ENCODE measurements at places on chromosomes 7 and 10.
A peak's percentile ranks its signal among the peaks of the same experiment; 100 is the strongest.

DNA sequence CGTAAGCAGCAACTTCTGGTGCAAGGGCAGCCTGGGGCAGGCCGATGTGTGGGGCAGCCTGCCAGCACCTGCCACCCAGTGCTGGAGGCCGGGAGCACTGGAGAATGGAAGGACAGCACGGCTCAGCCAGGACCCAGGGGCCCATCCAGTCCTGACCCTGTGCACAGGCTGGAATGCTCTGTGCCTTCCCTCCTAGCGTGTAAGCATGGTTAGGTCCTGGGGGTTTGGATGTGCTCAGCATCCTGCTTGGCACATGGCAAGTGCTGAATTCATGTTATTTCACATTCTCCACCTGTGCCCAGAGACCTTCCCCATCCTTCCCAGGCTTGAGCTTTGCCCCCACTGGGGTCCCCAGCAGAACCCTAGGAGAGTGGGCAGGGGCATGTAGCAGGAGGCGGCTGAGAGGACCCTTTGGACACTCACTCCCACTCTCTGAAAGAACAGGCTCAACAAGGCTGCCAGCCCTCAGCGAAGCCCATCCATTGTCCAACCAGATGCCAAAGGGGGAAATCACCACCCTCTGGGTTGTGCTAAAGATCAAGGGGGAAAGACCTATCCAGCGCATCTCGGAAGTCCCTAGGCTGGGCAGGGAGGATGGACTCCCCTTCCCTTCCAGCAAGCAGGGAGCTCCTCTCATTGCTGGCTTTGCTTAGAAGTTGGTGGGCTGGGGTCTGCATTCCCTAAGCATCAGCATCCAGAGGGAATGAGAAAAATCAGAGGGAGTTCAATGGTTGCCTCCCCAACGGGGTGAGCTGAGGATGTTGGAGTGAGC lies 29.7 kb downstream of the ANXA8 start:
- no peak for DNase-seq

- no peak for DNase-seq
Observed at GRCh38 chr10:70418229-70418628, 14.3 kb downstream of the EIF4EBP2 start.

DNA sequence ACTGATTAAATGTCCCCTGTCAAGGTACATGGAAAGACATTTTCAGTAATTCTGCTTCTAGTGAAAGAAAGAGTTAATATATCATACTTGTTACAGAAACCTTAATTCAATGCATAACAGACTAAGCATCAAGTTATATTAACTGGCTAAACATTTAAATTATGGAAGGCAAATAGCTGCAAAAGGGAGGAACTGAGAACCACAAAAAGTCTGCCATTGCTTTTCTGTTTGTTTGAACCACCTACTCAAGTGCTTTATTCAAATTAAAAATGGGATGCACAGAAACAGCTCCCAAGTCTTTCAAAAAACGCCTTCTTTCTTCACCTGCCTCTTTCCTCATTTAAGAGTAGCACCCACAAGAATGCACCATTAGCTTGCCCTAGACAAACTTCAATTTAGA lies 271.9 kb downstream of the RNLS start:
- no peak for DNase-seq

DNA sequence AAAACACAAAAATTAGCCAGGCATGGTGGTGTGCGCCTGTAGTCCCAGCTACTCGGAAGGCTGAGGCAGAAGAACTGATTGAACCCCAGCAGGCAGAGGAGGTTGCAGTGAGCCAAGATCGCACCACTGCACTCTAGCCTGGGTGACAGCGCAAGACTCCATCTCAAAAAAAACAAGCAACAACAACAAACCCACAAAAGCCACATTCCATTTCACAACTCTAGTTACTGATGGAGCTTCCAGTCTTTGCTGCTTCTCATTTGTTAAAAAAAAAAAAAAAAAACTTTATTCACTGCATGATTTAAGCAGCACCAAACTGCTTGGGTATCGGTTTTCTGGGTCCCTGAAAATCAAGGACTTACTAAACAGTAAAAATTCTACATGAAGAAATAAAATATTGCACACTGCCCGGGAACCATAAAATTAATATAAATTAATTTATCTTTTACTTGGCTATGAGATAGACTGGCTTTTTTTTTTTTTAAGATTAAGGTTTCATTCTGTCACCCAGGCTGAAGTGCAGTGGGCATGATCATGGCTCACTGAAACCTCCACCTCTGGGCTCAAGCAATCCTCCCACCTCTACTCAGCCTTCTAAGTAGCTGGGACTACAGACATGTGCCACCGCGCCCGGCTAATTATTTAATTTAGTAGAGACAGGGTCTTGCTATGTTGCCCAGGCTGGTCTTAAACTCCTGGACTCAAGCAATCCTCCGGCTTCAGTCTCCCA lies 42.0 kb downstream of the SRPK2 start:
- DNase-seq: no peak

DNA sequence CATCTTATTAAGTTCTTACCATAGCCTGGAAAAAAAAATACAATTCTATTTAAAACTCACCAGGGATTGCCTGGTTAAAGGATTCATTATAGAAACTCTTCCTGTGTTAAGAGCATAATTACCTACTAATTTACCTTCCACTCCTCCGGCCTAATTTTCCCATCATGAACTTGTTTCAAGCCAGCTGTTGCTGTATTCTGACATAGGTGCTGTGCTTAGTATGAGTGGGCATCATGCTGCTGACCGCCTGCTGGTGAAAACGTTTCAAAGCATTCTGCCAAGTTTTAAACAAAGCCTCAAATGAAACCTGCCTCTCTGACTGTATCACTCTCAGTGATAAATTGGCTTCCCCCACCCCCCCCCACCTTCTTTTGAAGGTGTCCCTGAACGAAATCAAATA lies 47.8 kb upstream of the KCNMA1 start:
- DNase-seq: no peak

- no peak for DNase-seq
Observed at GRCh38 chr10:88041243-88042159, 178.1 kb downstream of the PTEN start.

GRCh38 chr10:99470327-99470726 lies 39.9 kb upstream of the GOT1 start:
- no peak for DNase-seq

DNA sequence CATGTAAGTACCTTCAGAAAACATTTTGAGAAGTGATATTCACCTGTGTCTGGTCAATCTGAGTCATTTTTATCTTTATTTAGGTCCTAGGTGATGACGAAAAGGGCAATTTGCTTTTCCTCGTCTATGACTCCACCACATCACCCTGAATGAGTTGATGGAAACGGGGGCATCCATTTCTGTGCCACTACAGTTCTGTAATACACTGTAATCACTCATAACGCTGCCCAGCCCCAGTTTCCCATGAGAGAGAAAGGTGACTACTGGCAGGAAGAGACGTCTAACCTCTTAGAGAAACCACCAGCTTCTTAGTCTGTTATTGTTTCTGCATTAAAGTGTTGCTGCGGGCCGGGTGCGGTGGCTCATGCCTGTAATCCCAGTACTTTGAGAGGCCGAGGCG lies 205.3 kb upstream of the MKLN1 start:
- DNase-seq: no peak

GRCh38 chr7:130364451-130364850 lies 15.8 kb upstream of the CPA1 start:
- DNase-seq: no peak

GRCh38 chr10:7952266-7952665 lies 102.2 kb upstream of the GATA3 start:
- no peak for DNase-seq

DNA sequence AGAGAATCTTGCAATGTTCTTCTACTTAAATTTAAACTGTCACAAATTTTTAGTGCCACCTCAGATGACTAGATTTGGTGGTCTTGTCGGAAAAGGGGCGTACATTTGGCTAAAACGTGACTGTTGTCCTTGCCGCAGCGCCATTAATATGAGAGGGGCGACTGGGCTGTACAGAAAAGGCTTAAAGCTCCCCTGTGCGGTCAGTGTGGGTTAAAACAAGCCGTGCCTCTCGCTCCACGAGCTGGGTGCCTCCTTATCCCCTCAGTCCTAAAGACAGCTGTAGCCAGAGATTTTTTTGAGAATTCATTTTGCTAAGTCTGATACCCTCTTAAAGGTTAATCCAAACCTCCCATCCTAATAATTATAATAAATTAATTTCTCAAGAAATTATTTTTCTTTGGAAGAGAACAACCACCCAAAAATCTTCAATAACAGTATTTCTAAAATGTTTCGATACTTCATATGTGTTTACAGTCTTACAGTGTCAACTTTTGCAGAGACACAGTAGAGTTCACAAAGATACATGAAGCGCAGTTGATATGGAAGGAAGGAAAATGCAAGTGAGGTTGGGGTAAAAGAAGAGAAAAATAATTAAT lies 68.6 kb downstream of the C7orf25 start:
- peak; percentile 74 for DNase-seq

GRCh38 chr10:69716711-69717560 lies 84.8 kb upstream of the COL13A1 start:
- DNase-seq: peak; percentile 78

DNA sequence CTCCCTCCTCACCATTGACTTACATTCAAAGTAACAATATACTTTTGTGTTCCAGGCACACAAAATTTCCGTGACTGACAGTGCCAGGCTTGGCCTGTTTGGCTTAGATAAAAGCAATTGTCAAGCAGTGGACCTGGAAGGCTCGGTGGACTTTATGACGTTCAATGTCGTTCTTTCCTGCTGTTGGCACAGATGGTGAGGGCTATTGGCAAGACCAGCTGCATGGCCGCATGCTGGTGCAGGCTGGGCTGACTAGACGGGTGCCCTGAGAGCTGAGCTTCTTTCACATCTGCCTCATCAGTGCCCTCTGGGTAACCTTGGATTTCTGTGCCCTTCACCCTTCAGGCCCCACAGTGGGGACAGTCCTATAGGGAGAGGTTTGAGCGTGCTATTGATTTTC lies 45.2 kb downstream of the WIPF3 start:
- DNase-seq: no peak

DNA sequence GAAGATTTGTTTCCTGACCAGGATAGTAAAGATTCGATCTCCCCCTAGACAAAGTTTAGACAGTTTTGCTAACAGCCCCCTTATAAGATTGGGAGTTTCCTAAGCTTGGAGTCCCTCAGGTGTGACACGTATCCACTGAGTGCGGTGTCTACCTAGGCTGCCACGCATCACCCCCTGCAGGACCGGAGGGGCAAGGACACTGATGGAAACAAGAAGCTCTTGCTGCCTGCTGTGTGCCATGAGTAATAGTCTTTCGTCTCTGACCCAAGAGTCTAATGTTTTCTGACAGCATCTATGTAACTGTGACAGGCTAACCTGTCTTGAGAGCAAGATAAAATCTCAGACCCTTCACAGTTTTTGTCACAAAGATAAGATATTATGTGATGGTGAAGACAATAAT lies 173.5 kb downstream of the SEMA3E start:
- DNase-seq: peak; percentile 27

- DNase-seq: no peak
Observed at GRCh38 chr7:69211739-69212138, 386.5 kb upstream of the AUTS2 start.

- DNase-seq: no peak
Observed at GRCh38 chr10:15405319-15405718, 34.2 kb upstream of the FAM171A1 start.

DNA sequence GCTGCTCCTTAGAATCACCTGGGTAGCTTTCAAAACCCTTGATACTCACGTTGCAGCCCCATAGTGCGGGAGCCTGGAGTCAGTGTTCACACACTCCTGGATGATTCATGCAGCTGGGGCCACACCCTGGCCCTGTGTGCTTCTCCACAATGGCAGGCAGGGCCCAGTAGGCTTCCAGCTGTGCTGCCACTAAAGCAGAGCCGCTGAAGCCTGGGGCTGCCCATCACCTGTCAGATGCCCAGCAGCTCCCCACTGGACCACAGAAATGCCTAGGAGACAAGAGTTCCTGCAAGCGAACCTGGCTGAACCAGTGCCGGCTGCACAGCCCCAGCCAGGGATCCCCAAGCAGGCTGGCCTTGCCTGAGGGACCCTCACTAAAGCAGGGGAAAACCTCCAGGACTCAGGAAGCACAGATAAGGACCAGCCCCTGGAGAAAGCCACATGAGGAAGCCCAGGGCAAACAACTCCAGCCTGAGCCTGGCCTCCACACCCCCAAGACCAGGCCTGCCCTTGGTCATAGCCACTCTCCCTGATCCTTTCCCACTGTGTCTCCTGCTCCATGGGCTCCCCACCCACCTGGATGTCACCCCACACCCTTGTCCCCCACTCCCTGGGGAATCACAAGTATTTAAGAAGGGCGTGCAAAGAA lies 111.9 kb downstream of the GRID1 start:
- DNase-seq: no peak

DNA sequence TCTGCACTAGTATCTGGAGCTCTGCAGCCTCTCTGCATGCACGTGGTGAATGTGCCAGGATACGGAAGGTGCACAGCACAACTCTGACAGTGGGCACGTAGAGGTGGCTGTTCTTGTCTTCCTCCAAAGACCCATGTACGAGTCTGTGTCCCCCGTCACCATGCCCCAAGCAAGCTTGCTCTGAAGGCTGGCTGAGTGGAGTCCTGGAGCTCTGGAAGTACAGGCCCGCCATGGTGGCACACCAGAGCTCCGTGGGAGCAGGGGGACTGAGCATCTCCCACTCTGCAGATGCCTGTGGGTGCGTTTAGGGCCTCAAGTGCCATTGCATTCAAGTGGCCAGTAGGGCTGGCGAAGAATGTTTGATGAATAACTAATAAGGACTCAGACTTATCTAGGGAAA lies 17.1 kb downstream of the BCCIP start:
- no peak for DNase-seq

GRCh38 chr10:98422182-98422581 lies 7.2 kb upstream of the PYROXD2 start:
- DNase-seq: no peak

DNA sequence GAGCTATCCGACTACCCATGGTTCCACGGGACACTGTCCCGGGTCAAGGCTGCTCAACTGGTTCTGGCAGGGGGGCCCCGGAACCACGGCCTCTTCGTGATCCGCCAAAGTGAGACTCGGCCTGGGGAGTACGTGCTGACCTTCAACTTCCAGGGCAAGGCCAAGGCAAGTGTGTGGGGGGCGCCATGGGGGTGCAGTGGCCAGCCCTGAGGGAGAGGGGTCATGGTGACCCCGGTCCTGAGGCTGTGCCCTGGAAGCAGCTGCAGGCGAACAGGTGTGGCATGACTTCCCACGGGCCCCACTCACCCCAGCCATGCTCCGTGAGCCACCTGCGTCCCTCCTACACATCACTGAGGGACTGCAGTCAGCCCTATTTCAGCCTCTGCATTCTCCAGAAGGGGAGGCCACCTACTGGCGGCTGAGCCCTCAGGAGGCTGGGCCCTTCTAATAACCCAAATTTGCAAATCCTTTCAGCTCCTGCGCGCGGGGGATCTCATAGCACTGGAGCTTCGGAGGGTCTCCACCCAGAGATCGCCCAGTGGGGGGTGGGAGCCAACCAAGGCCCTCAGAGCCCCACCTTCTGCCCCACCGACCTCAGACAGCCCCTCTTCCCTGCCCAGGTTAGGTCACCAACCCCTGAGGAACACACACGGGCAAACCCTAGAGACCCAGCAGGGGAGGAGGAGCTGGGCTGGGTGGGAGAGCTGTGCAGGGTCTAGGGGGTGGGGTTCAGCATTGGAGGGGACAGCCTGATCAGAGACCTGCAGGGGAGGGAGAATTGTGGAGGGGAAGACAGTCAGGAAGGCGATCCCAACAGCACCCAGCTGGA lies 30.8 kb downstream of the SH2B2 start:
- no peak for DNase-seq
